ENCODE measurements at places on chromosomes 11 and 22.

DNA sequence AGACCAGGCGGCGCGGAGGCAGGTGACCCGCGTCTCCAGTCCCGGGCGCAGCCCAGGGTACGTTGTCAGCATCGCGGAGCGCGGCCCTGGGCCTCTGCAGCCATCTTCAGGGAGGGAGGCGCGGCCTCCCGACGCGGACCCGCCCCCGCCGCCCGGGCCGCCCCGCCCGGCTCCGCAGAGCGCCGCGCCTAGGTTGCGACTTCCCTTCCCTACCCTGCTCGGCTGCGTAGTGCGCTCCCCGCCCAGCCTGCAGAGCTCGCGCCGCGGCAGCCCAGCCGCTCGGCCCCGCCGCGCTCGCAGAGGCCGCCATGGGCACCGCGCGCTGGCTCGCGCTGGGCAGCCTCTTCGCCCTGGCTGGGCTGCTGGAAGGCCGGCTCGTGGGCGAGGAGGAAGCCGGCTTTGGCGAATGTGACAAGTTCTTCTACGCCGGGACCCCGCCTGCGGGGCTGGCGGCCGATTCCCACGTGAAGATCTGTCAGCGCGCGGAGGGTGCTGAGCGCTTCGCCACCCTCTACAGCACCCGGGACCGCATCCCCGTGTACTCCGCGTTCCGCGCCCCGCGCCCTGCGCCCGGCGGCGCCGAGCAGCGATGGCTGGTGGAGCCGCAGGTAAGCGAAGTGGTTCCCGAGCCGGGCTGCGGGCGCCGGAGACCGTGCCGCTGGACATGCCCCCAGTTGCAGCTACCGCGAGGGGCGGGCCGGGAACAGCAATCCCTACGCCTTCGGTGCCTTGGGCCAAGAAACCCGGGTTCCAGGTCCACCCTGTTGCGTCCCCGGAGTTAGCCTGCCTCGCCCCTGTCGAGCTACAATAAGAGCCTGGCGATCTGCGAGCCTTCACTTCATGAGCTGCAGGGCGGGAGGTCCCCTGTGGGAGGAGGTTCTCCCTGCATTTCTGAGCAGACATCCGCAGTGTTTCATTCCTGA is at the start of gene ENDOD1:
Gene ENDOD1 (plus strand): TSS at position 227 of the 923 bp plus-strand sequence. CDS start 82 bp downstream, at position 309.
- peak; percentile 92 for DNase-seq

- DNase-seq = peak; percentile 28
Measured at GRCh38 chr11:76626921-76627401, 43.6 kb downstream of the LRRC32 start.

GRCh38 chr11:82814379-82814778 is 80.7 kb upstream of the FAM181B start:
- DNase-seq = no peak

DNA sequence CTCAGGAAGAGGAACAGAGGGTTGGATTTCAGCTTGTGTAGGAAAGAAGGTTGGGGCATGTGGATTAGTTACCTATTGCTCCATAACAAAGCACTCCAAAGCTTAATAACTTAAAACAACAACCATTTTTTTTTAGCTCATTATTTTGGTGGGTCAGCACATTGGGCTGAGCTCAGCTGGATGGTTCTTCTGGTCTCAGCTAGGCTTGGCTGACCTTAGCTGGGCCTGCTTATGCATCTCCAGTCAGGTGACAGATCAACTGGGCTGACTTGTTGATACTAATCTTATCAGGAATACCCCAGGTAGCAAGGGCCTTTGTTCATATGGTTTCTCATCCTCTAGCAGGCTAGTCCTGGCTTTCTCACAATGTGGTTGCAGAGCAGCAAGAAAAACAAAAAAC is 106.4 kb downstream of the C11orf91 start:
- no peak for DNase-seq

DNA sequence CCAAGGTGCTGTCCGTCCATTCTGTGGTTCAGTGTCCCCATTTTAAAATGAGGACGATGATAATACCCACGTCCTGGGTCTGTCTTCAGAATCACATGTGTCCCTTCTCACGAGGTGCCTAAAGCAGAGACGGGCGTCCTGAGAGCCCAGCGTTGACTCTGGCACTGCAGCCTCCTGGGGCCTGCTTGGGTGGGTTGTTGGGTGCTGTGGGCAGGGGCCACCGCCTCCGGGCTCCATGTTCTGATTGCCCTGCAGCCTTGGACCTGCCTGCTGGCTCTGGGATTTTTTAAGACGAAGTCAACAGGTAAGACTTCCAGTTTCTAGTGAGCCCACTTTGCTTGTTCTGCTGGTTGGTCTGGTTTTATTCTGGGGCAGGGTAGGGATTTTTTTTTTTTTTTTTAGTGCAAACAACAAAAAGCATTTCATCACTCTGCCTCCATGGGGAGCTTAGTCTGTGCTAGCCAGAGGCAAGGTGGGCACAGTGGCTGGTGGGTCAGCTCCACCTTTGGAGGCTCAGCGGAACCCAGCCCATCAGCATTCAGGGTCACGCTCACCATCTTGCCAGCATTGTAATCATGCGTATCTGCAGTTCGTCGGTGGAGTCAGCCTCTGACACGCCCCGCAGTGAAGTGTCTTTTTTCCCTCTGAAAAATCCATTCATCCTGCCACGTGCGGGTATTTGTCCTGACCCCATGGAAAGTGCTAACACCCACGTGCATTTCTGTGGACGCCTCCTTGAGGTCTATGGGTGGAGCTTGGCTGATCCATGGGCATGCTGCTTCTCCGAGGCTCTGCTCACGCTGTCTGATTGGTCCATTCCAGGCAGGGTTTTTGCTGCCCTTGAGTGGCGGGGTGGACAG is 28.3 kb downstream of the NADSYN1 start:
- DNase-seq = no peak

- DNase-seq = peak; percentile 91
Measured at GRCh38 chr22:30425616-30426387, at the start of gene MTFP1. TSS of gene MTFP1 (plus strand) at chr22:30425768. CDS start at chr22:30425880, 112 bp downstream.

DNA sequence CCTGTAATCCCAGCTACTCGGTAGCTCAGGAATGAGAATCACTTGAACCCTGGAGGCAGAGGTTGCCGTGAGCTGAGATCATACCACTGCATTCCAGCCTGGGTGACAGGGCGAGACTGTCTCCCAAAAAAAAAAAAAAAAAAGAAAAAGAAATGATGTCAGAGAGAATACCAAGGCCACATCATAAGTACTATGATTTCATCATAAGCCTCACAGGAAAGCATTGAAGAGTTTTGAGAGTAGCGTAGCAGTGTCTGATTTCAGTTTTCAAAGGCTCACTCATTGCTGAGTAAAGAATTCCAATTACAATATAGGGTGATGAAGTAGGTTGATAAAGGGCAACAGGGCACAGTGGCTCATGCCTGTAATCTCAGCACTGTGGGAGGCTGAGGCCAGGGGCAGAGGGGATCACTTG is 88.8 kb downstream of the MRTFA start:
- DNase-seq = peak; percentile 61

DNA sequence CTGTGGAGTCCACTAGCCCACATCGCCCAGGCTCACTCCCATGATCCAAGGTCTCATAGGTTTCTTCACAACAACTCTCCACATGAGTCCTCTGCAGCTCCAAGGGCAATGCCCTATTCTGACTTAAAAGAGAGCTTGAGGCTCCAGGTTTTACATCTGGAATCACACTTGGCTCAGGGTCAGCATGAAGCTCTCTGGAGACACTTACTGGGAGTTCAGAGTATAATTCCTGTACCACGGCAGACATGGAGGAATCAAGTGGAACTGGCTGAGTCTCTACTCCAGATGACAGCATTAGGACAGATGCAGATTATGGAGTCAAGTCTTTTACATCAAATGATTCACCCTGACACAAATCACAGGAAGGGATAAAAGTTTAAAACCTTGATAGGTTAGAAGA is 11.4 kb downstream of the PRR14L start:
- no peak for DNase-seq

DNA sequence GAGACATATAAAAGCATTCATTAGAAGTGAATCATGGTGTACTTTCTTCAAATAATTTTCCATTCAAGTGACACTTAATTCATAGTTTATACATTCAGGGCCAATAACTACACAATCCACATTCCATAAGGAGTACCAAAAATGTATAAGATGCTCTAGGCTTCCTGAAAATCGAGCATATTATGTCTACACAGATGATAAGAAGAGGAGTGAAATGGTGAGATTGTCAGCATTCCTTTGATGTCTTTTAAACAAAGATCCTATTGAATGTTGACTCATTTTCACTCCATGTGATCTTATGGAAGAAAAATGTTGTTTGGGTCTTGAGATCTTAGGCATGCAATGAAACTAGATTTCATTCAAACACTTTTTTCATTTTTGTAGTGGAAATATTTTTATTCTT is 843.2 kb downstream of the KCNA4 start:
- DNase-seq = no peak

DNA sequence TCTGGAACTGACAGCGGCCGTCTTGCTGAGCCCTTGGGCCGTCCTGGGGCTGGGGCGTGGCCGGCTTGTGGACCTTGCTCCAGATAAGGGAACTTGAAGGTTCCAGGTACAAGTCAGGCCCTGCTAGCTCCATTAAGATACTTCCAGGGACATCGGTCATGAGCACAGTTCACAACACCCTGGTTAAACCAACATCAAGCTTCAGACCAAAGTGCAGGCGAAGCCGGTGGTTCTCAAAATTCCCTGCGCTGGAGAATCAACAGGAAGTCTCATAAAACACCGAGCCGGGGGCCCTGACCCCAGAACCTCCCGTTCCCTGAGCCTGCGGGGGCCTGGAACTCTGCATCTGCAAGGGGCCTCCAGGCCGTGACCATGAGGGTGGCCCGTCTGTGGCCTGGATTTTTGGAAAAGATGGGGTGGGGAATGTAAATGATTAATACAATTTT is 1043.8 kb downstream of the BRD1 start:
- DNase-seq = peak; percentile 31

DNA sequence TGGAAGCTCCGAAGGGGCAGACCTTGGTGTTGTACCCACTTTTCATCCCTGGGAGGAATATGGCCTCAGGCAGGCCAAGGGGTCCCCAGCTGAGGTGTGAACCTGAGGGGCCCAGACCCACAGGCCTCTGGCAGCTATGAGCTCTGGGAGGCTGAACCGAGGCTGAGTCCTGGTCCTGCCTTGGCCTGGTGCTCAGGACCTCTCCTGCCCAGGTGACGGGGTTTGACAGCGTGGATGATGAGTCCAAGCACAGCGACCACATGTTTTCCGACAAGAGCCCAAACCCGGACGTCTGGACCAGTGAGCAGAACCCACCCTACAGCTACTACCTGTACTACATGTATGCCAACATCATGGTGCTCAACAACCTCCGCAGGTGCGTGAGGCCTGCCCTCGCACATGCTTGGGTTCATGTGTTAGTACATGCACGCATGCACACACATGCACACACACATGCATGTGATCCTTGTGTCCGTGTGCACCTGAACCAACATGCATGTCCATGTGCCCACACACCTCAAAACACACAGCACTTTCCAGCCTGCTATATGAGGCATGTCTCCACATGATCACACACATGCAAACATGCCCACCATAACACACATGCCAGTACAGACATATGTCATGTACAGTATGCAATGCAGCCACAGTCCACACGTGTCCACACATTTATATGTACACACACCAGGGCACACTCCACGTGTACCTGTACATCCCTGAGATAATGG is 40.9 kb downstream of the RNF141 start:
- DNase-seq = no peak

GRCh38 chr11:102936864-102937509 is 18.5 kb downstream of the MMP13 start:
- DNase-seq = no peak

DNA sequence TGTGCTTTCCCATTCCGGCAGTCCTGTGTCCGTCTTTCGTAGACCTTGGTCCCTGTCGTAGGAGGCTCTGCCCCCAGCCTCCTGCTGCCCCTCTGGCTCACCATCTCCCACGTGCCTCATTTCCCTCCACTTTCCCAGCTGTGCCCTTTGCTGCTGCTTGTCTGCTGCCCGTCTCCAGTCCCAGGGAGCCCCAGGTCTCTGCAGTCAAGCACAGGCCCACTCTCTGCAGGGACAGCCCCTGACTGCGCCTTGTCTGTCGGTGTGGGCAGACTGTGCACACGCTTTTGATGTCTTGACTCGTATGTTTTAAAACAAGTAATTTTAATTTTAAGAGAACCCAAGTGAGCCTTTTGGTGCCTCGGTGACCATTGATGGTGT is 12.4 kb downstream of the DGCR8 start:
- DNase-seq = peak; percentile 40

DNA sequence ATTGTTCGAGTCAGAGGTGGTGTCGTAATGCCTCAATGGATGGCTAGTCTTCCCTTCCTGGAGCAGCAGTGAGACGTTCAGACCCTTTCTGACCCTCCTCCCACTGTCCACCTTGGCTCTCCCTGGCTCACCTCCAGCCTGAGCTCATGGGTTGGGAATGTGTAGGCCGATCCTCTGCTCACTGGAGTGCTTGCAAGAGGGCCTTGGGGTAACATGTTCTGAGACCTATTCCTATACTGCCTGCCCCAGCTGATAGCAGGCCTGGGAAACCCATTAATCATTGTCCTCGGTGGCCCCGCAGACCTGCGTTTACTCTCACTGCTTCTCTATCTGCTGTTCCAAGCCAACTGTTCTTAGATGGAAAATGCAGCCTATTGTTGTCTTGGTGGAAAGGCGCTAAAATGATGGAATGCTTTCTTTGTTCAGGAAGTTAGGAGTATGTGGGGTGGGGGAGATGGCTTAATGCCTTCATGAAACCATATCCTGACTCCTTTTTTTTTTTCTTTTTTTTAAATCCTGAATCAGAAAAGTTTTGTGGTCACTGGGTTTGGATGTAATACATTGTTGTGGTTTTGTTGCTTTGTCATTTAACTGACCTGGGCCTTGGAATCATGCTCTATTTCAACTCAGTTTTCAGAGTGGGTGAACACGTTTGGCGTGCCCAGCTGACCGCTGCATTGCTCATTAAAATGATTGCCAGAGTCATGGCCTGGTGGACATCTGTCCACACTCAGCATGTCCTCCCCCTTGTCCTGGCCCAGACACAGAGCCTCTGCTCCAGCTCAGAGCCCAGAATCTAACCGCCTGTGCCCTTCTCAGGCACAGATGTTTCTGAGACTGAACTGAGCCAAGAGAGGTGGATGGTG is 72.5 kb downstream of the MICAL2 start:
- DNase-seq = peak; percentile 98

GRCh38 chr22:29258407-29259252 is 9.2 kb downstream of the RHBDD3 start:
- no peak for DNase-seq

GRCh38 chr11:19713196-19714021 is 772 bp downstream of the NAV2 start:
- DNase-seq = no peak

- DNase-seq = peak; percentile 75
Measured at GRCh38 chr22:30327864-30328345, 1.2 kb upstream of the TBC1D10A start.
